SJSA1 (cell line): ENCODE measurements at places on chromosomes 4 and X.

- no peak for DNase-seq
Measured at GRCh38 chrX:99480728-99481127, 929.3 kb downstream of the PCDH19 start.

DNA sequence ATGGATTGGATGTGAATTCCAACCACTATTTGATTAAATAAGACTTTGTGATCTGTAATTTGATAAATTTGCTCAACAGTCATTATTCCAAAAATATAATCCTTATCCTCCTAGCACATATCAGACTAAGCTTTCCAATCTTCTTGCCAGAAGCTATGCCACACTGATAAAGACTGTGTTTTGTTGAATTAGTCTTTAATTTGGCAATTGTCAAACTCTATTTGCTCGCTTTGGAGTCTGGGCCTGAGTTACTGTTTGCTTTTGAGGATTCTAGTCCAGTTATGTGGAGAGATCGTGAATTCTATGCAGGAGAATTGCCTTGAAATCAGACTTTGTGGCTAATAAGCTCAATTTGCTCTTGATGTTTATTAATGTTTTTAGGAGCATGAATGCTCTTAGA lies 10.9 kb upstream of the RNF150 start:
- no peak for DNase-seq

GRCh38 chrX:116276261-116276660 lies 105.7 kb downstream of the AGTR2 start:
- DNase-seq, result peak; percentile 45

DNA sequence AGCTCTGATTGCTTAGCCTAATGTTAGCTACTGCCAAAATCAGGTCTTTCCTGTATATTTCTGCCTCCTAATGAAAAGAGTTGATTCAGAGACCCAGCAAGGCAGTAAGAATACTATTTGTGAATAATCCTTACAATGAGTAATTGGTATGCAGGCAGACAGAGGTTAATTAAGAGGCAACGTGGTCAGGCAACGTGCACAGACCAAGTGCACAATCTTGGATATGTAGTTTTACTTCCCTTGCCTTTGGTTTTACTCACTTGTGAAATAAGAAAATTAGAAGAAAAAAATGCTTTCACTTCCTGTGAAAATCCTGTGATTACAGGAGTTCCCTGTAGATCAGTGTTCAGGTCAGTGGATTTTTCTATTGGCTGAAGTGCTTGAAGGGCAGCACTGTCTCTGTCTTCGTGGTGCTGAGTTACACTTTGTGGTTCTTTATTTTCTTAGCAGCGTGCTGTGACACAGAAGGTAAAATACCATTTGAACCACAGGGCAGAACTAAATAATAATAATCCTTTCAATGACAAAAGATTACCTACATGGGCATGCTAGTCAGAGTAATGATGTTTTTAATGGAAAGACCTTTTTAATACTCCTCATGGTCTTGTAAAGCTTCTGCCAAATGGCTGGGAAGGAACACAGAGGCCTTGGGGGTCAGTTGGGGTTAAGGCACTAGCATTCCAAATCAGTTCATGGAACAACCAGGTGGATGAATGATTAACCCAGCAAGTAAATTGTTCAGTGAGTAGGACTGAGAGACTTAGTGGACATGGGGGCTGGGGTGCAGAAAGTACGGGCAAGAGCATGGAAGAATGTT lies 430.9 kb downstream of the MAPK10 start:
- no peak for DNase-seq

GRCh38 chr4:21790438-21791029 lies 158.0 kb downstream of the KCNIP4 start:
- DNase-seq, result peak; percentile 35

- DNase-seq, result no peak
Measured at GRCh38 chrX:24153178-24153795, 3.8 kb downstream of the ZFX start.

- DNase-seq, result peak; percentile 43
Measured at GRCh38 chrX:107677501-107677901, 49.2 kb downstream of the PRPS1 start.
